ENCODE measurements at places on chromosomes 6 and 20.

GRCh38 chr6:10400330-10400729 lies 14.5 kb downstream of the TFAP2A start:
- no peak for DNase-seq

GRCh38 chr6:31821301-31822035 lies 6.1 kb upstream of the HSPA1B start:
- peak; percentile 64 for DNase-seq

- DNase-seq: no peak
These were observed 721.4 kb downstream of the CBLN4 start for GRCh38 chr20:55283889-55284288.

GRCh38 chr20:2899243-2899642 lies 26.0 kb downstream of the PTPRA start:
- no peak for DNase-seq

DNA sequence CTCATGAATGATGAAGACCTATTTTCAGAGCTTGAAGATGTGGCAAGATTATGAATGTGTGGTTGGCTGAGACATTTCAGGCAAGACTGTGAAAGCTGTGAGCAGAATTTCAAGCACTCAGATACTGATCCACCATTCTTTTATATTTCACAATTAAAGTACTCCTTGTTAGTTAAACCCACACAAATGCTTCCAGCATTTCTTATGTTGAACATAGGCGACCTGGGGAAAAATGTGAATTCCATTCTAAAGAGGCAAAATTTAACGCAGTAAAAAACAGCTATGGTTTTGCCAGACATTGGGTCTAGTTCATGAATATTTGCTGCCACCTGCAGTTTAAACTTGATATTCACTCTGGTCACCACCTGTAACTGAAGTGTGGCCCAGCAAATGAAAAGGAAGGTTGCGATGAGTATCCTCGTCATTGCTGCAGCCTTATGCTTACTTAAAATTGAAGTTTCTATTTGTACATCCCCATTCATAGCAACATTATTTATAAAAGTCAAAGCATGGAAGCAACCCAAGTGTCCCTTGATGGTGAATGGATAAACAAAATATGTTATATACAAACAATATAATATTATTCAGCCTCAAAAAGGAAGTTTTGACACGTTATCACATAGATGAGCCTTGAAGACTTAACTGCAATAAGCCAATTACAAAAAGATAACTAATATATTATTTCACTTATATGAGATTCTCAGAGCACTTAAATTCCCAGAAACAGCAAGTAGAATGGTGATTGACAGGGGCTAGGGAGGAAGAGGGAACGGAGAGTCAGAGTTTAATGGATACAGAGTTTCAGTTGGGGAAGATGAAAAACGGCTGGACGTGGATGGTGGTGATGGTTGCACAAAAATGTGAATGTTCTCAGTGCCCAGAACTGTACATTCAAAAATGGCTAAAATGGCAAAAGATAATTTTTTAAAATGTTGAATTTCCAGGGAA lies 32.4 kb upstream of the FAM184A start:
- peak; percentile 46 for DNase-seq

GRCh38 chr6:139954463-139955071 lies 580.1 kb upstream of the CITED2 start:
- no peak for DNase-seq

GRCh38 chr20:12241065-12241464 lies 323.4 kb downstream of the BTBD3 start:
- DNase-seq: no peak

GRCh38 chr6:131952886-131953509 lies 1.8 kb upstream of the CCN2 start:
- DNase-seq: no peak

DNA sequence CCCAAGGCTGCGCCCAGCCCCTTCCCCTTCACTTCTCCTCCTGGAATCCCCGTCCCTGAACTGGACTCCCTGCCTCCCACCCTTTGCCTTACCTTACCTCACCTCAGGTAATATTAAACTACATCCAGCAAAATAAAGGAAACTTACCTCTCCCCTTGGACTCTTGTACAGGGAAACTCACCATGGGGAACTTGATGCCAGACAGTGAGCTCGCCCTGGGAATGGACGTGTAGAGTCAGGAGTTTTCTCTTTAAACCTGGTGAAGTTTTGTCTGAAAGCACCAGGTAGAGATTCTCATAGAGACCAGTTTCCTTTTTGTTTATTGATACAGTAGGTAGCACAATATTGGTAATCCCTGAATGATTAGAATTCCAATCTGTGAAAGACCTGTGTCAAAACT lies 544 bp upstream of the HLA-C start:
- no peak for DNase-seq

DNA sequence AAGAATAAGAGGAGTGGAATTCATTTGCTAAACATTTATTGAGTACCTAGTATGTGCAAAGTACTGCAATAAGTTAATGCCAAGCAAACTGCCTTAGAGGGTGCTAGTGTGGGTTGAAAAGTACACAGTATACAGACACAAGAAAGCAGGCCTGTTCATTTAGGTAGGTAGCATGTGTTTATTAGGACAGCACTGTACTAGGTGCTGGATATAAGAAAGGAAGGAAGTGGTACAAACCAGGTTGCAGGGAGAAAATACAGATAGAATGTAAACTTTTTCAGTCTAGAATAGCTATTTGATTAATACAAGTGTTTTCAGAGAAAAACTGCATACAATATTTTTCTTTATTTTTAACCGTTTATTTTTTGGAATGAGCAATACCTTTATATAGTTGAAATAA lies 68.1 kb downstream of the PHF20 start:
- no peak for DNase-seq

GRCh38 chr20:35820715-35821114 lies 48.9 kb downstream of the PHF20 start:
- peak; percentile 22 for DNase-seq

DNA sequence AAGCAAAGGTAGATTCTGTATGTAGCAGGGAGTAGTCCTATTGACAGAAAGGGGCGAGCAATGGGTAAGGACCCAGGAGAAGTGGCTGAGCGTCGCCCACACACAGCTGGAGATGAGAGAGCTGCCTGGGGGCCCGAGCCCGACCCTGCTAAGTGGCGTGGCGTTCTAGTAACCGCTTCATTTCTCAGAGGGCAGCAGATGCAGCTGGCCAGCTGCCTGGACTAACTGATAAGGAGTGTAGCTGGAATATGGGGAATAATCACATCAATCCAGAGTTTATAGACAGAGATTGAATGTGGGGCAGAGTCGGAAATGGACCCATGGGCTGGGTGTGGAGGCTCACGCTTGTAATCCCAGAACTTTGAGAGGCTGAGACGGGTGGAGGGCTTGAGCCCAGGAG lies 64.4 kb downstream of the EZR start:
- no peak for DNase-seq
